Epithelial cell of prostate (primary cell): ENCODE measurements at places on chromosomes 7 and 10.

- DNase-seq, result no peak
These were observed 210.8 kb downstream of the ADAM12 start for GRCh38 chr10:126177417-126178030.

GRCh38 chr10:52143338-52143737 is 170.7 kb upstream of the DKK1 start:
- no peak for DNase-seq

DNA sequence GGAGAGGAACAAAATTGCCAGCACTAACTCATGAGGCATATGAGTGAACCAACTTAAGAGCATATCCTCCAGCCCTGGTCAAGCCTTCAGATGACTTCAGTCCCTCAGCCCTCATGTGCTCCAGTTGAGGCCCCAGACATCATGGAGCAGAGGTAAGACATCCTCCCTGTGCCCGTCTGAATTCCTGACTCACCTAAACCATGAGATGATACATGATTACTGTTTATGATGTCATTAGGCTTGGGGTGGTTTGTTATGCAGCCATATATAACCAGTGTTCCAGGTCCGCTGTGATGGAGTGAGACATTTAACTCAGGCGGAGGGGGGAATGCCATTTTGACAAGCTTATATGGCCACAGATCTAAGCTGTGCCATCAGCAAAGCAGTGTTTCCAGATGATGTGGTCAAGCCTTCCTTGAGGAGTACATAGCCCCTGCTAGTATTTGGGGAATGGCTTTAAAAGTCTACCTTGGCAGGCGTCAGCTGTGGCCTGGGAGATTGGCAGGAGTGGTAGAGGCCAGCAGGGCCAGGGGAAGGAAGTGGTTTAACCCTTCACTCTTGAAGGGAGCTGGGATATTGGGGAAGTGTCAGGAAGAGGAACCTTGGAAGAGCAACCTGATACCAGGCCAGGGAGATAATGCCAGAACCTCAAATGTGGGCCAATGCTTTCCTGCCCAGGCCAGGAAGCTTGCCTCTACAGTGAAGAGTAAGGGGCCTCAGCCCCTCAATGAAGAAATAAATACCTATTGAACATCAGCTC is 343.0 kb upstream of the PODXL start:
- DNase-seq, result no peak

DNA sequence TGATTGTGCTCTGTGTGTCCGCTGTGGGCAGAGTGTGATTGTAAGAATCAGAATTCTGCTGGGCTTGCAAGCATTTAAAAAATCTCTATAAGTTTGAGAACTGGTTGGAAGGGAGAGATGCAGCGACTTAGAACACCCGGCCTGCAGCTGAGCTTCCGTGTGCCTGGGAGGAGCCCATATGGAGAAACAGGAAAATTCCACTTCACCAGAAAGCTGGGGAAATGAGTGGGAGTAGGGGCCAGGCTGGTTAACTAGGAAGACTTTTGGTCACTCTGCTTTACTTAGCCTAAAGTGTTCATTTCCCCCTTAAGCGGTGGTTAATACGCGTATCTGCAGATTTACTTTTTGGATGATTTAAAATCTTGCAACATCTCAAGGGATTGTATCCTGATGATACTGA is 72.2 kb downstream of the TCF7L2 start:
- no peak for DNase-seq

DNA sequence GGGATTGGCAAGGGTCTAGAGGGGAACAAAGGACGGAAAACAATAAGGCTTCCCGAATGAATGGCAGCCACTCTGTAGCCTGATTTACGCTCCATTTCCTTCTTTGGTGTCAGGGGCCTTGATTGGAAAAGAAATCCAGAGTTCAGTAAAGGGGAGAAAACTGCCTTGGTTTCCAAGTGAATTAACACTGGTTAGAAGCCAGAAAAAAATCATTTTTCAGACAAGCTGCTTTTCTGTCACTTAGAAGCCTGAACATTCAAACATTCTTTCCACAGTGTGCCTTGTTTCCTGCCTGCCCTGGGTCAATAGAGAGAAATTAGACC is 283 bp upstream of the TRDMT1 start:
- DNase-seq, result no peak

GRCh38 chr10:48872234-48872633 is 67.4 kb downstream of the LRRC18 start:
- DNase-seq, result no peak

- DNase-seq, result no peak
These were observed 365.4 kb downstream of the THSD7A start for GRCh38 chr7:11466517-11467105.
